Stimulated activated CD4-positive, alpha-beta T cell treated with anti-CD3 and anti-CD28 coated beads, Interleukin-15, amount 100 ng/mL, for 1 hour (primary cell): ENCODE measurements at places on chromosomes 1 and 21.

DNA sequence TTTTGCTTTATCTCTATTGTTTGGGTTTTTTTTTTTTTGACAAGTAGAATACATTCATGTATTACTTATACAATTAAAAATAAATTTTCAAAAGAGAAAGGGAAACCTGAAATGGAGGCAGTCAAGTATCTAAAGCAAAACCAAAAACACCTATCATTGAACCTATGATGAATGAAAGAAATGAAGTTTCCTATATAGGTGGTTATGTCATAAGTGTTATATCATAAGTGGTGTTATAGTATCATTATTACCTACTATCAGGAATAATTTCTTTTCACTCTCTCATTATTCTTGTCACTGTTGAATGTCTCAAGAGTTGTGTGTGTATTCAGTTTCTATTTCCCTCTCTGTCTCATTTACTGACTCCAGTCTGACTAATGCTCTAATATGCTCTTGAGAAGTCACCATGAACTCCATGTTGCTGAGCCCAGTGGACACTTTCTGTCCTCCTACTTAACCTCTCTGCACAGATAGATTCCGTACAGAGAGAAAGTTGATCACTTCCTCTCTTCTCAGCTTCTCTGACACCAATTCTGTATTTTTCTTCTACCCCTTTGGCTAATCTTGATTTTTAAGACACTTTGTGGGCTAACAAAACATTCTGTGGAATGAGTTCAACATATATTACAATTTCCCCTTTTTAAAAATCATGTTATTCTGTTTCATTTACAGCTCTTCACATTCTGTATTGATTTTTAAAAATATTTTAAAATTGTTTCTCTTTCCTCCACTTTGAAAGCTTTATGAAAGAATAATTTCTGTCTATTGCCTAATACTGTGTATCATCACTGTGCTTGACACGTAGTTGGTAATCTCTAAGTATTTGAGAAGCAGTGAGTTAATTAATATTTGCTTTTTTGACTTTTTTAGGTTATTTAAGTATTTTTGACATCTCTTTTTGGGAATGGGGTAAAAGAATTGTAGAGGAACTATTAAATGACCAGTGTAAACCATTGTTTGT, 50.1 kb downstream of the RASAL2 start:
- DNase-seq: no peak

GRCh38 chr1:117628343-117628742, 22.5 kb downstream of the TENT5C start:
- DNase-seq: no peak

GRCh38 chr1:26811057-26811456, 15.4 kb upstream of the ZDHHC18 start:
- no peak for DNase-seq

DNA sequence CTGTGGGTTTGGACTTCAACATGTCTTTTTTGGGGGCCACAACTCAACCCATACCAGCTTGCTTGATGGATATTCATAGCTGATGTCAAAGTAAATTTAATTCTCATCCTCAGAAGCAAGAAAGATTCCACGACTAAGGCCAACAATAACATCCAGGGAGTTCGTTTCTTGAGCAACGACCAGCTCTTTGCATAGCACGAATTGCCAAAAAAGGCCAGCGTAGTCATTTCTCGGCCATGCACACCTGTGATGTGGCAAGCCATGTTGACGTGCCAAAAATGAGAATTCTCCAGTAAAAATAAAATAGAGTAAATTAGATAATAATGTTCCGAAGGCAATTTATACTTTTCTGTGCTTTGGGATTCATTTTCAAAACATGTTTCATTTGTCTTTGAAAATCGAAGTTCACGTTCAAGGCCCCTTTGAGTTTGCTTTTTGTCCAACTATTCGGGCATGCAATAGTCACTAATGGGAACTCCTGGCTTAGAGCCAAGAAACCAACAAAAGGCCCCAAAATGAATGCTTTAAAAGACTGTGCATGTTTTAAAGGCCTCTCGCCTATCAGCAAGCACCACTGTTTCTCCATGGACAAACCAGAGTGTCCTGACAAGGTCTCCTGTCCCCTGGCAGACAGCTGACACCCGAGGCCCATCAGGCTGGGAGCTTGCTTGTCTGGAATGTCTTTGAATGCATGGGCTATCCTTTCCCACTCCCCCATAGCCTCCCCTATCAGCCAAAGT, 14.4 kb upstream of the IGSF5 start:
- DNase-seq: no peak

- DNase-seq: no peak
Observed at GRCh38 chr1:174367892-174368291, 79.9 kb upstream of the GPR52 start.

GRCh38 chr1:63679076-63679475, 85.9 kb downstream of the PGM1 start:
- DNase-seq: no peak

DNA sequence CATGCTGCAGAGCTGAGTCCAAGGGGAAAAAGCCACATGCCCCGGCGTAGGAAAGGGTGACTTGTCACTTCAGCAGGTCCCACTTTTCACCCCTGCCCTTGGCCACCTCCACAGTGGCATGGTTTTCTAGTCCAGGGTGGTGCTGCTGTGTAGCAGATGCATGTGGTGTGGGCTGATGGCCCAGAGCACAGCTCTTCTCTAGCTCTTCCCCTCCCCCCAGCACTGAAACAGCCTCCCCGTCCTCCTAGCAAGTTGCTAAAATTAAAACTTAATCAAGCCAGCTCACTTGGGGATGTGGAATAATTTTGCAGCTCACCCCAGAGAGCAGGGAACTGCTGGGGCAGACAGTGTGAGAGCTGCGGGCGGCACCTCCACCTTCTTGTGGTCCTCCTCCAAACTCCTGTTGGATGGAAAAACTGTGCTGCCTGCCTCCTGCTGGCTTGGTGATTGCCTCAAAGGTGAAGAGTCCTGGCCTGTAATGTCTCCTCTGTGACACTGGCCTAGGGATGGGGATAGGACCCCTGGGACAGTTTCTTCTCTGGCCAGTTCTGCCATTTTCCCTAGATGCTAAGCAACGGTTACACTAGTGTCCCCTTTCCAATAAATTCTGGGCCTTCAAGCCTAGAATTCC, 91.6 kb downstream of the RNF220 start:
- no peak for DNase-seq

- no peak for DNase-seq
Observed at GRCh38 chr1:205073511-205073910, 10.7 kb downstream of the TMEM81 start.

DNA sequence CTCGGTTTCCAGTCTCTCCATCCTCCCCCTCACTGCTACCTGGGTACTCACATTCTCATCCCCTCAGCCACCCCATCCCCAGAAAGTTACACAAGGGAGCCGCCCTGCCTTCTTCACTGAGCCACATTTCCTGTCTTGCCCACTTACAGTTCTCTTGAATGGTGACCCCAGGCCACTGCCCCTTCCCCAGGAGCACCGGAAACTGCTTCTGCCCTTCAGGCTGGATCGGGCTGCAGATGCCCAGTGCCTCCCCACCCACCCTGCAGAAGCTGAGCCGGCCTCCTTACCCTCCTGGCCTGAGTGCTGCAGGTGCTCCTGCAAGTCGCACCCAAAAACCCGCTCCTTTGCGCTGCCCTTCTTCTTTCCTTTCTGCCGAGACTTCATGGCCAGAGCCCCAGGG, 450 bp downstream of the ARHGAP30 start:
- no peak for DNase-seq

DNA sequence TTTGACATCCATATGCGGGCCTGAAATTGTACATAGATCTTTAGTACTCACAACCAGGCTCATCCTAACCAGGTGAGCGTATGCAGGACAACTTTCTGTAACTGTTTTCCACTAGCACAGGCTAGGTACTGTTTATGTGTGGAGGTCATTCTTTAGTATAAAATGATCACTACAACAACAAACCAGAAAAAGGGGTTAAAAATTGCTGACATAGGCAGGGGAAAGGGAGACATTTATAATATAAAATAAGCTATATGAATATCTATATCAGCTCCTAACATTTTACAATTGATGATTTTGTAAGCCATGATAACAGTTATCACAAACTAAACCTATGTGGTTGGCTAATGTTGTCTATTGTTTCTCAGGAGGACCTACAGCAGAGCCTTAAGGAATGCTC, 37.6 kb downstream of the RGS5 start:
- DNase-seq: no peak

GRCh38 chr1:113101588-113101987, 28.6 kb downstream of the LRIG2 start:
- no peak for DNase-seq

DNA sequence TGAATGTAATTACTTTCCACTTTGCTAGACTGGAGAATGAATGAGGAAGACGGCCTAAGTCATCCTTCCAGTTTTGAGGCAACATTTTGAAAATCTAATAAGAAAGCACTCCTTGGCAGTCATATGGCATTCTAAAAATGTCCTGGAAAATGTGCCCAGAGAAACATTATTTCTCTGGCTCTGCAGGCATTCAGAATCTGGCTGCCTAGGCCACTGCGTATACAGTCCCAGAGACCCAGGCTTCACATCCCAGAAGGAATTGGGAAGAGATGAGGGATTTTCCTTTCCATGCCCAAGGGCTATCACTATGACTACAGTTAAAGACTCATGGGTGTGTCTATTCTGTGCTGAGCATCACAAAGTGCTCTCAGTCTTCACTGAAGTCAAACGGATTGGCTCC, 92.9 kb downstream of the BEND5 start:
- DNase-seq: no peak

DNA sequence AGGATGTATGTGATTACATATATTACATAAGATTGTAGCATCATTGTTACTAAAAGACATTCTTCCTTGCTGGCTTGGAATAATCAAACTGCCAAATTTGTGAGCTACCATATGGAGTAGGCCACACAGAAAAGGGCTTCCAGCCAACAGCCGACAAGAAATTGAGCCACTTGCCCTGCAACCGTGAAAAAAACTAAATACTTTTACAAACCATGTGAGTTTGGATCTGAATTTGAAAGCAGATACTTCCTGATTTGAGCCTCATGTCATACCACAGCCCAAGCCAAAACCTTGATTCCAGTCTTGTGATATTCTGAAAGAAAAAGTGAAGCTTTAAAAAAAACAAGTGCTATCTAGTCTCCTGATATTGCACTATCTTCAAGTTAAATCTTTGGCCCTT, 55.6 kb upstream of the PRMT6 start:
- no peak for DNase-seq
